ENCODE measurements at places on chromosomes 6 and 20.

DNA sequence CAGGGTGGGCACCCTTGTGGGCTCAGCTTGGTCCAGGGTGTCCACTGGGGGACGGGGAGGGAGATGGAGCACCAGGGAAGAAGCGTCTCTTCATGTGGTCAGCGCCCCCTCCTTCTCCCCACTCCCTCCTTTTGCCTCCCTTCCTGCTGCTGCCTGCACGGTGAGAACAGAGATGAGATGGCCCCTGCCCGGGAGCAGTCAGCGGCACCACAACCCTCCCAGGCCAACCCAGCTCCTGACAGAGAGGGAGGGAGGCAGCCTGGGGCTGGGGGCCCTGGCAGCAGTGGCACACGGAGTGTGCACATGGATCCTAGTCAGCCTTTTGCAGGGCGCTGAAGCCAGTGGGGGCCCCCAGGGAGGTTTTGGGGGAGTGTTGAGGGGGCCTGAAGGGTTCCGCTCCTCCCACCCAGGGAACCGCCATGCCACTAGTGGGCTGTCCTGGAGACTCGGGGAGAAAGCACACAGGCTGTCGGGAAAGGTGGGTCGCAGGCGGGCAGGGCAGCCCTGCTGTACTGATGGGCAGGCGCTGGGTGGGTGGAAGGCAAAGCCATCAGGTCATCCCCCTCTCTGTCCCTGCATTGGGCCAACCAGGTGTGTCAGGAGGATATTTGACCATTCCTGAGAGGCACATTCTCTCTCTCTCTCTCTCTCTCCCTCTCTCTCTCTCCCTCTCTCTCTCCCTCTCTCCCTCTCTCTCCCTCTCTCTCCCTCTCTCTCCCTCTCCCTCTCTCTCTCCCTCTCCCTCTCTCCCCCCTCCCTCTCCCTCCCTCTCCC, 94.3 kb upstream of the BHLHE23 start:
- no peak for DNase-seq

DNA sequence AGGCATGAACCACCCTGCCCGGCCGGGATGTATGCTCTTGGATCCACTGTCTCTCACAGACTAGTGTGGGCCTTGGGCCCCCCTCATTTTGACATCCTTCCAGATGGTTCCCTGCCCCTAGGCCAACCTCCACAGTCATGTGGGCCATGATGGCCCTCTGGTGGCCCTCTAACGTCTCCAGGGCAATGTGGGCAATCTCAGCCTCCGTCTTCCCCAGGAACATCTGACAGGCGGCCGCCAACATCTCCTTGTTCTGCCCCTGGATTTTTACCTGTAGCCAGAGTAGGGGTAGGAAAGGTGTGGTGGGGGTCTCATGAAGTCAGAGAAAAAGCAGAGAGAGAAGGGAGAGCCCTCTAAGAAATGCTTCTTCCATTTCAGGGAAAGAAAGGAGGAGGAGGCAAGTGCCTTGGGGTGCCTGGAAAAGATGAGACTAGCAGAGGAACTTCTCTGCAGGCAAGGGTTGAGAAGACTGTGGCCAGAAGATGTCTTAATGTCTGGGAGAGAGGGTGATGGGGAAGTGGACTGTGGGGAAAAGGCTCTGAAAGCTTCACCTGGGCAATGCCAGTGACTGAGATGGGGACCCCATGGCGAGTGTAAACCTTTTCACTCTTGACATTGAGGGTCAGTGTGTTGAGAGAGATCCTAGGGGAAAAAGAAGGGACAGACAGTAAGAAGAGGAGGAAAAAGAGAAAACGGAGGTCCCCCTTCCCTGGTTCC, 1.3 kb downstream of the FLOT1 start:
- no peak for DNase-seq

- DNase-seq: no peak
Observed at GRCh38 chr6:25927756-25928216, 2.7 kb downstream of the SLC17A2 start.

- DNase-seq: no peak
Observed at GRCh38 chr6:71529769-71530168, 241.2 kb downstream of the OGFRL1 start.

DNA sequence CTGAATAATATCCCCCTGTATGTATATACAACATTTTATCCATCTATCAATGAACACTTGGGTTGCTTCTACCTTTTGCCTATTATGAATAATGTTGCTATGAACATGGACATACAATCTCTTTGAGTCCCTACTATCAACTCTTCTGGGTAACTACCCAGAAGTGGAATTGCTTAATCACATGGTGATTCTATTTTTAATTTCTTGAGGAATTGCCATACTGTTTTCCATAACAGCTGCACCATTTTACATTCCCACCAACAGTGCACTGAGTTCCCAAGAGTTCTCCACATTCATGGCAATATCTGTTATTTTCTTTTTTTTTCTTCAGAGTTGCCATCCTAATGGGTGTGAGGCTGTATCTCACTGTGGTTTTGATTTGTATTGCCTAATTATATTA, 88.3 kb downstream of the ZHX3 start:
- no peak for DNase-seq

GRCh38 chr6:117464700-117465099, 17.8 kb upstream of the DCBLD1 start:
- no peak for DNase-seq

DNA sequence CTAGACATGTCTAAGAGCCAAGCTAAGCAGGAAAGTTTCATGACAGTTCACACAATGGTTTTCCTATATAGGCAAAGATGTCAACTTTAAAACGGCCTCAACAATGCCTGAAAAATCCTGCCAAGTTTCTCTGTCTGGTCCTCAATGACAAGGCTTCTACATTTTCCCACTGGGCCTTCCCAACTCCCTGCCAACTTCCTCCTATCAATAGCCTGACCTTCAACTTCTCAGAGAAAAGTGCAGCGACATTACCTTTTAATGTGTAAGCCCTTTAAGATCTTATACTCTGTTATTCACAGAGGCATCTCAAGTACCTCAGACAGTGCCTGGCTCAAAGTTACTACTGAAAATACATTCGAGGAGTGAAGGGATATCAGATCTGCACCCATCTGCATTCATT, 56.2 kb upstream of the BTBD3 start:
- no peak for DNase-seq

- no peak for DNase-seq
Observed at GRCh38 chr20:21614980-21615379, 90.5 kb upstream of the PAX1 start.
